ENCODE measurements at places on chromosomes 16 and 17. TPM values are rescaled to one million over a fixed set of nuclear protein-coding genes. Genes with fewer than 3 reads are reported as not detected.

The RPA1 gene
- total RNA-seq: 22.4 TPM

The FA2H gene
- 0.72 TPM for total RNA-seq

The SPG7 gene
- 121 TPM for total RNA-seq

The SPN gene
- 0.96 TPM for total RNA-seq

The CDYL2 gene
- 3.4 TPM for total RNA-seq
